Keratinocyte (primary cell): ENCODE measurements at places on chromosomes 6 and 20. TPM values are rescaled to one million over a fixed set of nuclear protein-coding genes. Genes with fewer than 3 reads are reported as not detected.

HAO1 gene
- not detected in 3 replicates for polyA plus RNA-seq

CNR1 gene
- not detected in 3 replicates for polyA plus RNA-seq

LAMA2 gene
- polyA plus RNA-seq, result 0.52 to 1.4 TPM (median 1.2 TPM) in 3 replicates

OR12D3 gene
- not detected in 3 replicates for polyA plus RNA-seq

HLA-DQB2 gene
- polyA plus RNA-seq, result not detected in 3 replicates

OPRM1 gene
- polyA plus RNA-seq, result not detected in 3 replicates

ROS1 gene
- polyA plus RNA-seq, result 0.16 to 0.46 TPM (median 0.16 TPM) in 3 replicates

TAAR5 gene
- not detected in 3 replicates for polyA plus RNA-seq

GLP1R gene
- polyA plus RNA-seq, result not detected in 3 replicates

SEL1L2 gene
- polyA plus RNA-seq, result not detected in 3 replicates

DNA sequence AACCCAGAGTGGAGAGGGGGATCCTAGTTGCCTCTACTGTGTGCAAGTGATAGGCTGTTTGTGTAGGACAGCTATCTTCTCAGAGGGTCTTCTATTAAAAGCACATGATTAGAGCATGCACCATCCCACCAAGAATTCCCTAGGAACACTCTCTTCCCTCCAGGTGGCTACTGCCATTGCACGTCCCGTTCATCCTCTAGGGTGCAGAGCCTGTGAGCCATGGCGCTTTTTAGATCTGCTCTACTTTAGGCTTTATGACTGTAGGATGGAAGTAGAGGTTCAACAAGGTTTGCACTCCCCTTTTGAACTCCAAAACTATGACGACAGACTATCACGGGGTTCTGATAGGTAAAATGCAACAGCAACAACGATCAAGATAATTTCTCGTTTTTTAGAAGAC, 90.5 kb upstream of the SAMD5 start:
- DNase-seq, result no peak

DNA sequence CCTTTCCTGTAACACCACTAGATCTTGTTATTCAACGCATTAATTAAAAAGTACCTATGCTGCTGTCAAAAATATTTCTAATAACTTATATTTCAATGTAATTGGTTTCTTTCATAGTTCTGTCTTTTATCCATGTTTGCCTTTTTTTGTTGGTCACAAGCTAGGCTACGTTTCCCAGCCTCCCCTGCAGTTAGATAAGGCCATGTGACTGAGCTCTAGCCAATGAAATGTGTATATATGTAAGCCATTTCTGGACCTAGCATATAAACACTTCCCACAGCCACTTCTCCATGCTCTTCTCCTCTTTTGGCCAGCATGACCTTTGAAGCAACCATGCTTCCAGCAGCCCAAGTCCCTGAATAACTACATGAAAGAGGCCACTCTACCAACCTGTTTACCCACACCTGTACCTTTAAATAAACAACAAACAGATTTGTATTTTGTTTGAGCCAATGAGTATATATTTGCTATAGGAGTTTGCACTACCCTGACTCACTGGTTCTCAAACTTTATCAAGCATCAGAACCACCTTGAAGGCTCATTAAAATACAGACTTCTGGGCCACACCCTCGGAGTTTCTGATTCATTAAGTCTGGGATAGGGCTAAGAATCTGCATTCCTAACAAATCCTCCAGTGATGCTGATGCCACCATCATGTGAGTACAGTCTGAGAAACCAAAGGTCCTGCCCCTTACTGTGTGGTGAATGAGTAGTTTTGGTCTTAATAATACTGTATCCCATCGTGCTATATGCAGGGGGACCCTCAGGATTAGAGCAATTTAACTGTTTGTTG, 45.6 kb upstream of the BEND6 start:
- no peak for DNase-seq

GRCh38 chr6:135428078-135428477, 69.5 kb downstream of the AHI1 start:
- no peak for DNase-seq

DNA sequence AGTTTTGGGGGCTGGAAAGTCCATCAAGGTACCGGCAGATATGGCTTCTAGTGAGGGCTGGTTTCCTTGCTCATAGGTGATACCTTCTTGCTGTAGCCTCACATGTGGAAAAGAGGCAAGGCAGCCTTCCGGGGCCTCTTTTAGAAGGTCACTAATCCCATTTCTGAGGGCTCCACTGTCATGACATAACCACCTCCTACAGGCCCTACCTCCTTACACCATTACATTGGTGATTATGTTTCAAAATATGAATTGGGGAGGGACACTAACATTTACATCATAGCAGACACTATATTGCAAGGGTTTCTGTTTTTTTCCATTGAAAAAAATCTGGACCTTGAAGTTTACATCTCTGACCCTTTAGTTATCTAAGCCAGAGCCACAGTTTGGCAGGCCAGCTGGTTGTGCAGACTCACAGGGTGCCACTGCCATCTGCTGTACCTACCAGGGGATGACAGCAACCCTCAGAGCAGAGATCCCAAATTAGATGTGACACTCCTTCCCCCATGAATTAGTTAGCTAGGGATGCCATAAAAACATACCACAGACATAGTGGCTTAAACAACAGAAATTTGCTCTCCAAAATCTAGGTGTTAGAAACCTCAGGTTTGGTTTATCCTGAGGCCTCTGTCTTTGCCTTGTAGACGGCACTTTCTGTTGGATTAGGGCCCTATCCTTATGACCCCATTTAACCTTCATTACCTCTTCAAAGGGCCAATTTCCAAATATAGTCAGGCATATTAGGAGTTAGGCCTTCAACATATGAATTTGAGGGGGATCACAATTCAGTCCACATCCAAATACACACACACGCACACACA, 166.4 kb upstream of the RNF217 start:
- no peak for DNase-seq

GRCh38 chr20:19784511-19785172, 26.6 kb downstream of the RIN2 start:
- peak; percentile 80 for DNase-seq

DNA sequence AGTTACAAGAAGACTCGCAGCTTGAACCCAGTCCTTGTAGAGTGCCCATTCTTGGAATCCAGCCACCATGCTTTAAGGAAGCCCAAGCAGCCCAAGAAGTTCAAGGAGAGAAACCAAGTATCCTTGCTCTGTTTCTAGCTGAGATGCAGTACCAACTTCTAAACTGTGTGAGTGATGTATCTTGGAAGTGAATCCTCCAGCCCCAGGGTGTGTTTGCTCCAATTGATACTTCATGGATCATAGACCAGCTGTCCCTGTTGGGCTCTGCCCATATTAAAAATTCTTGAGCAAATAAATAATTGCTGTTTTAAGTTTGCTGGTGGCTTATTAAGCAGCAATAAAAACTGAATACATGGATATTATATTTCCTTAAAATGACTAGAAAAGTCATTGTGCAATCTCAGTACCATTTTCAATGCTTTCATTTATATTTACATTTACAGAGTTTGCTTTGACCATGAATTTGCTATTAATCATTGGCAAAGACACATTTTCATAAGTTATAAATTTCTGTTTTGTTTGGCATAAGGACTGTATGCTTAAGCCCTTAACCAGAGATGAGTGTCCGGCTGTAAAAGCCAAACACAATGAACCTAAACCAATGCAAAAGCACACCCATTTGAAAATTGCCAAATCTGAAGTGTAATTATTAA, 9.2 kb downstream of the SPTLC3 start:
- no peak for DNase-seq

- no peak for DNase-seq
These were observed 77.5 kb upstream of the MRPS10 start for GRCh38 chr6:42295181-42295580.

DNA sequence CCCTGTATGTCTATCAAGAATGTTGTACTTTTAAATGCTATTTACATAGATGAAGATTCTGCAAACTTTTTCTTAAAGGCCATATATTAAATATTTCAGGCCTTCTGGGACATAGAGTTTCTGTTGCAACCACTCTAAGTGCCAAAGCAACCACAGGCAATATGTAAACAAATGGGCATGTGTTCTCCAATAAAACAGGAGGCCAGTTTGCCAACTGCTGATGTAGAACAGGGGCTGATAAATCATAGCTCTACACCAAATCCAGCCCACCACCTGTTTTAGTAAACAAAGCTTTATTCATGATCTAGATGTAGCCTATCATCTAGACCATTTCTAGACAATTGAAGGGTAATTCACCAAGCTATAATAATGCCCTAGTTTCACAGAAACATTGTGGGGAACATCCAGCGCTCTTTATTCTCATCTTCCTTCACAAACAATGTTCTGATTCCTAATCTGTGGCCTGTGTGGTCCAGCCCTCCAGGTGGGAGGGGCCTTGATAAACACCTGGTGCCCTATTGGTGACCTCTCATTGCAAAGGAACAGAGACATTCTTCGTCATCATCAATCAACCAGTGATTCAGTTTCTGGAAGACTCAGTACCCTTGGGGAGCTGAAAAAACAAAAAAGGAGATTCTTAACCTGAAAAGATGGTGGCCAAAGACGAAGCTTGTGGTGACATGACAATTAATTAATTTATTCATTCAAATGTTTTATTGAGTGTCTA, 80.2 kb downstream of the PREP start:
- DNase-seq, result peak; percentile 40

- DNase-seq, result no peak
These were observed 53.7 kb downstream of the ANKRD60 start for GRCh38 chr20:58174708-58175280.

DNA sequence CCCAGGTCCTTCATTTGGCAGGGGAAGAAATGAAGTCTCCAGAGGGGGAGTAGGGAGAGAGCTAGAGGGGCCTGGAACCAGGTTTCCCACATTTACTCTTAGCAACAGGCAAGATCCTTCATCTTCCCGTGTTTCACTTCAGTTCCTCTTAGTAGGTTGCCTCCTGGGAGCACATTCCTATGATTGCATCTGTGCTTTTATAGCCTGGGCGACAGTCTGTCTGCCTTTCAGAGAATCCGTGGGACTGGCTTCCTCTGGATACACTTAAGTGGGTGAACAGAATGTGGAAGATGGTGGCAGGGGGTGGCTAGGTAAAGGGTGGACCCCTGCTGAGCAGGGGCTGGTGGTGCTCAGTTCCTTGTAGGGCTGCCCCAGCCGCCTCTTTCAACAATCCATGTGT, 33.4 kb downstream of the STK35 start:
- no peak for DNase-seq

- DNase-seq, result no peak
These were observed 14.4 kb downstream of the NR2E1 start for GRCh38 chr6:108180266-108180665.

GRCh38 chr6:20630136-20630535, 95.9 kb downstream of the CDKAL1 start:
- no peak for DNase-seq

- DNase-seq, result no peak
These were observed 335.8 kb downstream of the PACRG start for GRCh38 chr6:163063561-163063960.

DNA sequence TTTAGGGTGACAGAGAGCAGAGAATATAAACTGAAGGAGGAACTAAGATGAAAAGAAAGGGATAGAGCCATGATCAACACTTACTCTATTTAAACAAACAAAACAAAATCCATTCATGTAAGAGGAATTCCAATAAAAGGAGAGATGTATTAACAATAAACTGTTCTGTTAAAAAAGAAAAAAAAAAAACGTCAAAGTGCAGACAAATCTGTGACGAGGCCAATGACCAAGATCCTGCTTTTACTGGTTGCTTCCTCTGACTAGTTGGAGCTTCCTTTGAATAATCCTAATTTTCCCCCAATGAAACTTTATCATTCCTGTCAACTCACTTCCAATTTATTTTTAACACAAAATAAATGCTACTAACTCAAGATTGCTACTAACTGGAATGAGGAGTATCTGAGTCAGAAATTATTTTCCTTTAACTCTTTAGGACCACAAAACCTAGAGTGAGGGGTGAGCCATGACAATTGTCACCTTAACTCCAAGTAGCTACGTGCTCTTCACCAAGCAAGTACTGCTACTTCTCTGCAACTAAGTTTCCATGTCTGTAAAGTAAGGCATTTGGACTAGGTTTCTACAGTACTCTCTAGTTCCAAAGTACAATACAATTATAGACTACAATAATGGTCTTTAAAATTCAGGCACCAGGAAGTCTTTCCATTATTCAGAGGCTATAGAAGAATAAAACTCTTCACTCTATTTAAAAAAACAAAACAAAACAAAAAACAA, 152.0 kb downstream of the PTPRK start:
- no peak for DNase-seq
